HuH-7 (cell line): ENCODE measurements at places on chromosomes 16 and 17.

GRCh38 chr17:75130059-75130631, 1.4 kb downstream of the NT5C start:
- DNase-seq = no peak

- DNase-seq = no peak
Observed at GRCh38 chr17:66715076-66715675, 119.7 kb upstream of the CACNG5 start.

GRCh38 chr17:36817483-36818048, 119.7 kb upstream of the LHX1 start:
- no peak for DNase-seq

- DNase-seq = no peak
Observed at GRCh38 chr17:43373356-43373755, 25.4 kb upstream of the ARL4D start.

GRCh38 chr16:85567101-85567866, 45.8 kb upstream of the GSE1 start:
- DNase-seq = no peak

GRCh38 chr17:51640108-51640622, 379.8 kb downstream of the UTP18 start:
- DNase-seq = peak; percentile 17

- peak; percentile 53 for DNase-seq
Observed at GRCh38 chr17:28864991-28865849, 10.4 kb downstream of the ERAL1 start.
